ENCODE measurements at places on chromosomes 3 and 15.

DNA sequence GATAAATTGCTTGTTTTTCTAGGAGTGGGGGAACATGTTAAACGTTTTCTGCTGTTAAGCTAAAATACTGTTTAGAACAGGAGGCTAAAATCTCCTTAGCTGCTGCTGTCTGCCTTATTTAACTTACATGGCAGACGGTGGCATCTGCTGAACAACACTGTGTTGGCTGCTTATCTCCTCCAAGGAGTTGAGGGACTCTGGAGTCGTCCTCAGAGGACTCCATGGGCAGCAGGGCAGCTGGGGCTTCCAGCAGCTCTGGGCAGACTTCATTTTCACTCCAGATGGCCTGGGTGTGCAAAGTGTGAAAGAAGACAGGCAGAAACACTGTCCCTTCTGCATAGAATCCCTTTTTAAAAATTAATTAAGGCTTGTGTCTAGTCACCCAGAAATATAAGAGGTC lies 52.9 kb upstream of the NUDT16 start:
- no peak for DNase-seq

GRCh38 chr3:108221393-108221792 lies 831 bp downstream of the IFT57 start:
- DNase-seq = no peak

DNA sequence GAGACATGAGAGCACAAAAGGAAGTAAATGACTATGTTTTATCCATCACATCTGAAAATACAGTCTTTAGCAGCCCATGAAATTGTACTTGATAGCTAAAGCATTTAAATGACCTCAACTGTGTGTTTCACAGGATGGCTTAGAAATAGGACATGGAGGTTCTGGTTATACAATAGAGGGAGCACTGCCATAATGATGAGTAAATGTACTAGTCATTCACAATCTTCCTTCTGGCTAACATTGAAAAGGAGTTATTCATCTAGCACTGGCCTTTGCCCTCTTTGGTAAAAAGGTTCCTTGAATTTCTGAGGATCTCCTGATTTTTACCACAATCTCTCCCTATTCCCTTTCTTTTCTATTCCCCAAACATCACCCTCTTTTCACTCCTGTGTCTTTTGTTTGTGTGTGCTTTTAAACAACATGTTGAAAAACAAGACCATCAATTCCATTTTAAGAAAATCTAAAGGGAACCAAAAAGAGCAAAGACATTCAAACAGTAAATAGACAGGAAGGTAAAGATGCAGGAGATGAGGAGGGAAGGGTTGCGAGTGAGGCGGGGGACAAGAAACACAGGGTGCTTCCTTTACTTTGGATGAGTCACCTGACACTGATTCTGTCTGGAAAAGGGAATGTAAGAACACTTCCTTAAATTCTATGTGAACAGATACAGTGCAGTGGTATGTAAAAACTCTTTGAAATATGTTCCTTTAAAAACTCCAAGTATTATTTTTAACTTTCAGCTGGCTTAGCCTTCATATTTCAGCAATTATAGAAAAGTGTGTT lies 619.0 kb downstream of the MECOM start:
- no peak for DNase-seq

GRCh38 chr15:65773386-65774111 lies 18.5 kb downstream of the DENND4A start:
- no peak for DNase-seq

- DNase-seq = no peak
Observed at GRCh38 chr3:135970506-135971116, 5.1 kb downstream of the PPP2R3A start.

- no peak for DNase-seq
Observed at GRCh38 chr3:170896781-170897180, 11.7 kb downstream of the EIF5A2 start.

DNA sequence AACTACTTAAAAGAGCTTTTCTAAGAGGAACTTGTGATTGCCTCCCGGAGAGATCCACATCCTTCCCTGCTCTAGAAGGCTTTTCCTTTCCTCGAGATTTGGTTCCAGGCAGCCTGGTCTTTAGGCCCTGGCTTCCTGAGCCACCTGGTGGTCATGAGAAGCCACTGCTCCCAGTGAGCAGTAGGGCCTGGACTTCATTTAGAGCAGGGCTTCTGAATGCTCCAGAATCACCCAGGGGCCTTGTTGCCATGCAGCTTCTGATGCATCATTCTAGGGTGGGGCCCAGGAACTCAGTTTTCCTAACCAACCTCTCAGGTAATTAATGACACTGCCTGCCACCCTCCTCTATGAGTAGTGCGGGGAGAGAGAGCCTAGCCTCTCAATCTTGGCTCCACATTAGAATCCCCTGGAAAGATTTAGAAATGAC lies 29.6 kb downstream of the PSMD6 start:
- DNase-seq = peak; percentile 69

DNA sequence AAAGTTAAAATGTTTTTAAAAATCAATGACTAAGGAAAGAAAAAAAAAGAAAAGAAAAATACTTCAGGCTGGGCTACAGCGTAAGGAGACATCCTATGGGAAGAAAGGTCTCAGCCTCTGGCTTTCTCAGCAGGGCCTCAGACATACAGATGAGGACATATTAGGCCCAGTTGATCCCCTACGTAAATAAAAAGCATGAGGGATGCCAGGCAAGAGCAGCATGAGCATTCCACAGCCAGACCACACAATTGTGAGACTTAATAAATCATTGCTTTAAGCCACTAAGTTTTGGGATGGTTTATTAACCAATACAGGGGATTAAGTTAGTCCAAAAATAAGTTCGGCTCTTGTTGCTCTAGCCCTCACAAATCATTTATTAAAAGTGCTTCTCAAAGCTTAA lies 394.1 kb upstream of the NECTIN3 start:
- DNase-seq = no peak

GRCh38 chr15:80776420-80777045 lies 2.6 kb upstream of the CEMIP start:
- peak; percentile 66 for DNase-seq

- no peak for DNase-seq
Observed at GRCh38 chr3:192816351-192816750, 89.0 kb upstream of the FGF12 start.

DNA sequence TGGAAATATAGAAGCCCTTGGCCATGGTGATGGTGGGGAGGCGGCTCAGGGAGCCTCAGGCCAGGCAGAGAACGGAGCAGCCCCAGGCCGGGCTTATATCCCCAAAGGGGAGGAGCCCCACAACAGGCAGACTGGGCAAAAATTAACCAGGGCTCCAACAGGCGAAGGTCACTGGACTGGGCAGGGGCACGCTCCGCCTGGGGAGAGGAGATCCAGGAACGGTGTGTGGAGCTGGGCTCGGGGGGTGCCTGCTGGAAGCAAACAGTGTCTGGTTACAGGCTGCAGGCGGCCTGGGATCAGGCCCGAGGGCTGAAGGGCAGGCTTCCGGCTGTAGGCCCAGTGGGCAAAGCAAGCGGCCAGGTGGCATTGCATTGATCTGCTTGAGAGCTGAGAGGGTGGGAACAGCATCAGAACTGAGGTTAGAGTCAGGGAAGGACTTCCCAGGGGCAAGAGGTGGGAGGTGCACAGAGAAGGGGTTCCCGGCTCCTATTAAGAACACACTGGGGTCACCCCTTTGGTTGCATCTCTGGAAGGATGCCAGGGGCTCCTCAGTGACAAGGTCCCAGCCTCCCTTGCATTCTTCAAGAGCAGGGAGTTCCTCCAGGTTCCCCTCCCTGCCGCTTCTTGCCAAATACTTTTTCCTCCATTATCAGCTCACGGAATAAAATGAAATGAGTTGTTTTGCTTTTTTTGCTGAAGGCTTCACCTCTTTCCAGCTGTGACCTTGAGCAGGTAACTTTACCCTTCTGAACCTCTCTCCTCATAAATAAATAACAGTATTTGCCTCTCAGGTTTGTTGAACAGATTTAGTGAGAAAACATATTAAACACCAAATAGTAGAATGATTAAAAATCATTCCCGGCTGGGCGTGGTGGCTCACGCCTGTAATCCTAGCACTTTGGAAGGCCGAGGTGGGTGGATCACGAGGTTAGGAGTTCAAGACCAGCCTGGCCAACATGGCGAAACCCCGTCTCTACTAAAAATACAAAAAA lies 7.8 kb downstream of the ANPEP start:
- no peak for DNase-seq

DNA sequence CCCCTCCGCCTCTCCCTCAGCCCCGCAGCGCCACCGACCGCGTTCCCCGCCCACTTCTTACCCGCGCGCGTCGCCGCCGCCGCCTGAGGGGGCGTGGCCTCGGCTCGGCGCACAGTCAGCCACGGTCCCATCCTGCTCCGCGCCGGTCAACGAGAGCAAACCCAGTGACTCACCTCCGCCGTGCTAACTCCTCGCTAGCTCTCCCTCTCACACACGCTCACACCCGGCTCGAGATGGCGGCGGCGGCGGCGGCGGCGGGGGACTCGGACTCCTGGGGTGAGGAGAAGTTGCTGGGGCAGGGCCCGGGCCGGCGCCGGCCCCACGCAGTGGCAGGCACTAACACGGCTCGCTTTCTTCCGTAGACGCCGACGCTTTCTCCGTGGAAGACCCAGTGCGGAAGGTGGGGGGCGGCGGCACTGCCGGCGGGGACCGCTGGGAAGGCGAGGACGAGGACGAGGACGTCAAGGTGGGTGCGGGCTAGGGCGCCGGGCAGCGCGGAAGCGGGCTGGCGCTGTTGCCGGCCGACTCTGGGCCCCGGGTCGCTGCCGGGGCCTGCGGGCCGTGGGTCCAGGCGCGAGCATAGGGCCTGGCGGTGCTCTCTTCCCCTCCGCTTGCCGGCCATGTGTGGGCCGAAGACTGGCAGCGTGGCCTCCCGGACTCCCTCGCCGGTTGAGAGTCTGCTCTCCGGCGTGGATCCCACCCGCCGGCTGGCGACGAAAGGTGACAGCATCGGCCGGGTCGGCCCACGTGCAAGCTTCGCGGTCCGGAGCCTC lies at the start of gene EIF3J:
EIF3J (plus strand) TSS at position 186 of the 773 bp plus-strand sequence; CDS start at position 234, 48 bp downstream.
- DNase-seq = peak; percentile 94

- no peak for DNase-seq
Observed at GRCh38 chr3:37171144-37171543, 3.2 kb downstream of the LRRFIP2 start.

GRCh38 chr3:101784855-101785613 lies 6.0 kb downstream of the NXPE3 start:
- no peak for DNase-seq

- DNase-seq = no peak
Observed at GRCh38 chr3:155386919-155387318, 93.4 kb upstream of the STRIT1 start.

- DNase-seq = no peak
Observed at GRCh38 chr3:174436367-174436766, 422.8 kb upstream of the NAALADL2 start.

- no peak for DNase-seq
Observed at GRCh38 chr3:117136003-117136402, 426.4 kb downstream of the TUSC7 start.

DNA sequence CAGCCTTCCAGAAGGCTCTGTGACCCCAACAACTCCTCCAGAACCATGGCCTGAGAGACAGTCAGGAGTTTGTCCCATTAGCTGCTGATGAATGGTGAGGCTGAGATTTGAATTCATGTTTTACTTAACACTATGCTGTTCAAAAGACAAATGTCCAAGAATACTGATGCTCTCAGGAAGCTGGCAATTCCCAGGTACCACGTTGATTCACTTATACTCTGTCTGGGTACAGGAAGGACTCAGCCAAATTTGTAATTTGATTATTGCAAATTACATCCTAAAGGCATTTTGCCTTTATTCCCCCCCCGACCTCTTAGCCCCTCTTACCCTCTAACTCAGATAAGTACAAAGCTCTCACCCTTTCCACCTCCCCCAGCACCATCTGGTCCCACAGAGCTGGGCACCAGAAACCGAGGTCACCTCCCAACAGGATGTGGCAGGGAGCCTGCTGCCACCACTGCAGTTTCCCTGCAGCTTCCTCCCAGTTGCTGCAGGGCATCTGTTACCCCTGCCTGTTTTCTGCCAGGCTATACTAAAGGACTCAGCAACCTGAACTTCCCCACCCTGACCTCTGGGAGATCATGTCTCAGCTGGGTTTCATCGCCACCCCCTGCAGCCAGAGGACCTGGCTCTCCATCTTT lies 33.6 kb downstream of the EAF1 start:
- peak; percentile 10 for DNase-seq

- DNase-seq = no peak
Observed at GRCh38 chr3:18252578-18252977, 172.6 kb downstream of the SATB1 start.

DNA sequence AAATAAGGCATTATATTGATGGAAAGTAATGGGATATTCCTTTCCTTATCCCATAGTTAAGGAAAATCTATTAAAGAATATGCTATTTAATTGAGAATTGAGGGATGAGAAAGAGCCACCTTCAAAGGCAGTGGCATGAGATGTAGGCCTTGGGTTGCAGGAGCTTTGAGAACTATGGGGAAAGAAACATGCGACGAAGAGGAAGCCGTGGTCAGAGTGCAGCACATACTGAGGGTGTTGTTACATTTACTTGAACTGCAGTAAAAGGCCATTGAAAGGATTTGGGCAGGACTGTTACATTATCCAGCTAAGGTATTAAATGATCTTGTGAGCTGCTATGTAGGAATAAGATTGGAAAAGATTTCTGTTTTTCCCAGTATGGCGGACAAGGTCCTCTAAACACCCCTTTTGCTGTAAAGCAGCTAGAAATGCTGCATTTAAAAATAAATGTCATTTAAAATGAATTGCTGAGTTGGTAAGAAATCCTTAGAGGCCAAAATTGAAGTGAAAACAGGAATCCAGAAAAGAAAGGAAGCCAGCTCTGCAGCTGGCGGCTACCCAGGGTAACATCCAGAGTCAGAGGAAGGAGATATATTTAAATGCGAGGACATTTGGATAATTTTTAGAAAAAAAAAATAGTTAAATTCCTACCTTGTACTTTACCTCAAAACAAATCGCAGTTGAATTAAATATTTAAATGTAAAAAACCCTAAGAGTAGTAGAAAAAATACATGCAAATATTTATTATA lies 61.7 kb downstream of the IL1RAP start:
- DNase-seq = no peak

GRCh38 chr3:87349833-87350232 lies 73.4 kb upstream of the POU1F1 start:
- DNase-seq = no peak
